ENCODE measurements at places on chromosomes 6 and 20.

GRCh38 chr20:22716821-22717351, 132.5 kb upstream of the FOXA2 start:
- no peak for DNase-seq

DNA sequence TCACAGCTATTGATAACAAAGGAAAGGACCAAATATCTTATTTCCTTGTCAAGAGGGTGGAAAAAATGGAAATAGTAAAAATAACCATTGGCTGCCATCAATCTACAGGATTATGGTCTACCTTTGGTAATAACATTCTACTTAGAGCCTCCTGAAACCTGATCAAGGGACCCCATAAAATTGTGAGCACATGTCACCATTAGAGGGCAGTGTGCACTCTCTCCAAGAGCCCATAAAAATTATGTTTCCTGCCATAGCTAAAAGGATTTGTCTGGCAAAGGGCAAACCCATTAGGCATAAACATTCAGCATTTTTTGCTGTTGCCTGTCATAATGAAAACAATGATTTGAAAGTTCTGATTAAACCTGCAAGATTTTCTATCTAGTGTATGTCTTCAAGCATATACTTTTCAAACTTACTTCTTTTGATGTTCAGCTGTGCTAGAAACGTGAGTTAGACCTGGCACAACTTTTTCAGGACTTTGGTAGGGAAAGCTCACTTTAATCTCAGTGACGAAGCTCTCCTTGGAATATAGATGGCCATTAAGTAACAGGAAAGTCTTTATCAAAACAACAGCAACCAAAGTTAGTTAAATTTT, 120.7 kb upstream of the ZFP64 start:
- peak; percentile 27 for DNase-seq

DNA sequence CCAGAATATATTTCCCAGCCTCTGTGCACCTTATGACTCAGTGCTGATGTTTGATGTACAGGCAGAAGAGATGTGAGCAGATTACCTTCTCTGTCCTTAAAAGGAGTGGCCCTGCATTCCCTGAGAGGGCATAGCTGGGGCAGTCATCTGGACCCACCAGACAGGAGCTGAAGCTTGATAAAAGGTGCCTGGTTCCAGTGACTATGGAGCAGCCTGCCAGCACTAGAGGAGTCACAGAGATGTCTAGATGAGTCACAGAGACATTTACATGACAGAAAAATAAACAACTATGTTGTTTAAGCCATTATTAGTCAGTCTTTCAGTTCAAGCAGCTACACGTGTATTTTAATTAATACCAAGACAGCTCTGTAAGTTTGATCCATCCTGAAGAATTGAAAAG, 237.1 kb upstream of the MOCS1 start:
- DNase-seq = no peak

GRCh38 chr6:125806813-125807212, 16.1 kb downstream of the NCOA7 start:
- DNase-seq = no peak

DNA sequence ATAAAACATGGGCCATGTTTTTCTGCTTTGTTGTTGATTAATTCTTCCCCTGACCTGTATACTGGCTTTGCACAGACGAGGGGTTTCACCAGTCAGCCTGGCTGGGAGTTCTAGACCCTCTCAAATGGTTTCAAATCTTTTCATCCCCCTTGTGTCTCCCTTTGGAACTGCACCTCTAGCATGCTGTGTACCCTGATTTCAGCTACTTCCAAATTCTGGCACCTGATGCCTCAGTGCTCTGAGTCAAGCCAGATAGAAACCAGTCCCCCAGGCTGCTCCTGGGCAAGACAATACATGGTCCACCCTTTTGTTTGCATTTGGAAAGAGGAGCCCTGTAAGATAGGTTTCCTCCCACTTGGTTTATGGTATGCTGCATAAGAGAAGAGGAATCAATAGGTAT, 290.2 kb downstream of the BTBD3 start:
- peak; percentile 4 for DNase-seq

- no peak for DNase-seq
Measured at GRCh38 chr6:154301086-154301625, 55.4 kb downstream of the IPCEF1 start.

- DNase-seq = no peak
Measured at GRCh38 chr20:42740226-42740870, 449.4 kb downstream of the PTPRT start.

- no peak for DNase-seq
Measured at GRCh38 chr20:35135867-35136586, 11.1 kb downstream of the EDEM2 start.

DNA sequence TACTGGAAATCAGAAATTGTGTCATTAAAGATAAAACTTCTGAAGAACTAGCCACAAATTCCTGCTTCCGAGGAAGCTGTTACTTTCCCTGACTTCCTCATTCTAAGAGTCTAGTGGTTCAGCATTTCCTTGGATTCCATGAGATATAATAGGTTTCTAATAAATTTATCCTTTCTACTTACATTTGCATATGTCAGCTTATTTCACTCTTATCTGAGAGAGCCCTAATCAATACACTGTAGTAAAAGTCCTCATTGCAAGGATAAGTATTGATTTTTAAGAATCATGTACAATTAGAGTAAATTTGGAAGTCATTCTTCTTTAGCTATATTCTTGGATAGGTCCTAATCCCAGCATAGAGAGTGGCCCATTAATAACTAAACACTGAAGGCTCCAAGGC, 16.9 kb upstream of the THEMIS start:
- DNase-seq = no peak

GRCh38 chr6:55694148-55694547, 115.2 kb upstream of the HMGCLL1 start:
- no peak for DNase-seq

- no peak for DNase-seq
Measured at GRCh38 chr6:81774542-81774941, 22.1 kb upstream of the TENT5A start.

GRCh38 chr6:73177221-73177944, 47.9 kb downstream of the KHDC1L start:
- DNase-seq = no peak

GRCh38 chr20:51220293-51220706, 197.4 kb upstream of the KCNG1 start:
- DNase-seq = peak; percentile 33

GRCh38 chr20:62571669-62572344, 70.5 kb upstream of the SLCO4A1 start:
- peak; percentile 48 for DNase-seq

DNA sequence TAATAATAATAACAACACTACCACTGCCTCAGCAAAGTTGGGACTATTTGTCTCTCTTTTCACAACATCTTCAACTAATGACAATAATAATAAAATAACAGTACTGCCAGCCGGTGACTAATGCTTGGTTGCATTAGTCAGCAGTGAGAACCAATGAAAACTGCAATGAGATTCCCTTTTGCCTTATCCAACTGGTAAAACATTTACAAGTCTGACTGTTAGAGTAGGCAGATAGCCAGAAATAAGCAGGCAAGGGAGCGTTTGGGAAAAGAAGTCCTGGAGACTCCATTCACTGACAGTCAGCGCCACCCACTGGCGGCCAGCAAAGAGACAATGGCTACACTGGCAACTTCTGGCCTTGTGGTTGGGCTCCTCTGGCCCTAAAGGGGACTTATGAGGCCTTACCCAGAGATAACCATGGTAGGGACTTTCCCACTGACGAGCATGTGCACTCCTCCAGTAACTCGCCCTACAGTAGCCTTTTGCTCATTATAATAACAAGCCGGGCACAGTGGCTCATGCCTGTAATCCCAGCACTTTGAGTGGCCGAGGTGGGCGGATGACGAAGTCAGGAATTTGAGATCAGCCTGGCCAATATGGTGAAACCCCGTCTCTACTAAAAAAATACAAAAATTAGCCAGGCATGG, 3.4 kb upstream of the NSFL1C start:
- peak; percentile 83 for DNase-seq

DNA sequence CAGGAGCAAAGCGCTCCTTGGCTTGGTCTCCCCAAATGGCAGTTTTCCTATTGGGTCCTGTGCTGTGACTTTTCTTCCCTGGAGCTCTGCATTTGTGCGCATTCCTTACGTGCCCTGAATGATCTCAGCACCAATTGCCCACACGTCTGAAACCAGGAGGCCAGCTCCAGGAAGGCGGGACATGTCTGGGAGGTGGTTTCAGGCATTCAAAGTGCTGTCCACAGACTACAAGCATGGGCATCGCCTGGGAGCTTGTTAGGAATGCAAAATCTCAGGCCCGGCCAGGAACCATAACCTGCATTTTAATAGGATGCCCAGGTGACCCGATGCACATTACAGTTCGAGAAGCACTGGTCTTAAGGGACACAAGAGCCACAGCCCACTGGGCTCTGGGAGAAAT, 239.6 kb downstream of the ANKRD60 start:
- DNase-seq = no peak

- DNase-seq = no peak
Measured at GRCh38 chr6:137033828-137034227, 10.9 kb downstream of the IL20RA start.

GRCh38 chr20:50292591-50293283, 102.1 kb downstream of the CEBPB start:
- peak; percentile 98 for DNase-seq

DNA sequence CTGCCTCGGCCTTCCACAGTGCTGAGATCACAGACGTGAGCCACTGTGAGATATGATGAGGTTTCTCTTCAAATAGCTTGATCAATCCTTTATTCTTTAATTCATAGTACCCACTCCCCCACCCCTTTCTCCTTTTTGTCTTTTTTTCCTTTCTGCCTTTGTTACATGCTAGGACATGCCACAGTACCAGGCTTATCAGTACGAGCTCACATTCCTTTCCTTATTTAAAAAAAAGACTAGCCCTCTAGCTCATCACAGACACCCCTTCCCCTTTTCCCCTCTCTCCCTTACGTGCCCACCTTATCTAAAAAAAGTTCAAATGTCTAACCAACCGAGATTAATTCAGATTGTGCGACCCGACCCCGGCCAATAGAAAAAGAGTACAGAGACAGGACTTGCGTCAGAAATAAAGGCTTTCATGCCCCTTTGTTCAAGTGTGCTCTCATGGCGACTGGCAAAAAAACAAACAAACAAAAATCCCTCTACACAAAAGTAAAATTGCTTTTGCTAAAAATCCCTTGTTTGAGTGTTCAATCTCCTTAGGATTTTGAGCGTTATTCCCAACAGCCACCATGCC, 49.2 kb downstream of the MRAP2 start:
- no peak for DNase-seq

GRCh38 chr20:58398254-58398653, 9.2 kb downstream of the VAPB start:
- no peak for DNase-seq

DNA sequence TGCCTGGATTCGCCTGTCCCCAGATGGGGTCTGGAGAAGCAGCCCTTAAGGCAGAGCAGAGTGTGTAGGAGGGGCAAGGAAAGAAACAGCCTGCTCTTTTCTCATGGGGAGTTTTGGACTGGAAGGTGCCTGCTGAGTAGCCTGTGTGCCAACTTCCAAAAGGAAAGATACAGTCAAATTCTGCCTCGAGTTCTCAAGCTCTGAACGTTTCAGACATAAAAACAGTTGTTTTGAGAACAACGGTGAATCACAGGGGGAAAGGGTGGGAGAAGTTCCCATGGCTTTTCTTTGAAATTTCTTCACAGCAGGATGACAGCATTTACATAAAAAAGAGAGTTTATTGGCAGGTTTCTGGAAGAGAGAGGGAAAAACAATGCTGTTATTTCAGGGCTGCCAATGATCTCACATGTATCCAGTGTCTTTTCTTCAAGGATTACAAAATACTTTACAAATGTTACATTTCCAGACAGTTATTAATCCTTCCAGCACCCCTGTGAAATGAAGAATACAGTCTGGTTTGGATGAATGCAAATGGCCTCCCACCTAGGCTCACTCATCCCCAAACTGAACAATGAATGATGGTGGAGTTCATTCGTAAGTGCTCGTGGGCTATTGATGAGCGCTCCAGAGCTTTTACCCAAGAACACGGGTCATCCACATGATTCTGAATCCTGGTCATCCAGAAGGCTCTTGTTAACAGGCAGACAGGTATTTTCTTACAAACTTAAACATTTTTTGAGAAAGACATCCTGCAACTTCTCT, 33.8 kb upstream of the ECI2 start:
- no peak for DNase-seq

DNA sequence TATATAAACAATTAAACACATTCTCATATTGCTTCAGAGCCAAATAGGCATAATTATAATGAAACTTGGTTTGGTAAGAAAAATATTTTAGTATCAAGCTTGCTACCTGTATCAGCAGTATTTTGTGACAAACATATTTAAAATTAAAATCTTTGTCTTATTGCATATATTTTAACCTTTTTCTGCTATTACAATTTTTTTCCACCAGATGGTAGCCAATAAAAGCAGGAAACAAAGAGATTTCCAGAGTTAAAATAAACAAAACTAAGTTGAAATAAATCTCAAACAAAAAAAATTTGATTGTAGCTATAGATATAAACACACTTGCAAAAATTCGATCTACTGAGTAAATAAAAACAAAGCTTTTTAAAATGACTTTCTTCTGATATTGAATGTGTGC, 491.3 kb upstream of the GJE1 start:
- no peak for DNase-seq

- peak; percentile 74 for DNase-seq
Measured at GRCh38 chr20:53216856-53217576, 244.9 kb downstream of the TSHZ2 start.

DNA sequence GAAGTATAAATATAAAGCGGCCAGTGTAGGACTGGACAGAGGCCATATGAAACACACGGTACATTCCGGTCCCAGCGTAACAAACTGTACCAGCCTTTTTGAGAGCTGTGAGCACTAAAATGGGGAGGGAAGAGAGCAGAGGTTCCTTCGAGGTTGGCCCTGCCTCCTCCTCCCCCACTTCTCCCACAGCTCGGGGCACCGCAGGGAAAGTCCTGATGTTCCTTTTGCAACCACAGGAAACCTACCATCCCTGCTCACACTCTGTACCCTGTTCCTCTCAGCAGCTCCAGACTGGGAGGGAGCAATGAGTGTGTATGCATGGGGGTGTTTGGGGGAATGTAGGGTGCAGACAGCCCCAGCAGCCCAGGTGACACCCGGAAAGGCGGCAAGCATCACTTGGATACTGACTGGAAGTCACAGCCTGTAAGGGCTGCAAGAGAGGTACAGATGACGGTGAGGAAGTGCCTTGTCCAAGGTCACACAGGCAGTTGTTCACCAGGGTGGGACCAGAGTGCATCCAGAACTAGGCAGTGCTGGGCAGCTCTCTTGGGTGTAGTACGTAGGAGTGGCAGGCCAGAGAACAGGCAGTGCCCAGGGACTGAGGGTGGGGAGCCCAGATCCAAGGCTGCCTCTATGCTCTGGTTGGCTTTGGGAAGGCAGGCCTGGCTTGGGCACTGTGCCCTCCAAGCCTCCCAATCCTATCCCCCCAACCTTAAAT, 11.0 kb upstream of the ARMC12 start:
- DNase-seq = no peak

DNA sequence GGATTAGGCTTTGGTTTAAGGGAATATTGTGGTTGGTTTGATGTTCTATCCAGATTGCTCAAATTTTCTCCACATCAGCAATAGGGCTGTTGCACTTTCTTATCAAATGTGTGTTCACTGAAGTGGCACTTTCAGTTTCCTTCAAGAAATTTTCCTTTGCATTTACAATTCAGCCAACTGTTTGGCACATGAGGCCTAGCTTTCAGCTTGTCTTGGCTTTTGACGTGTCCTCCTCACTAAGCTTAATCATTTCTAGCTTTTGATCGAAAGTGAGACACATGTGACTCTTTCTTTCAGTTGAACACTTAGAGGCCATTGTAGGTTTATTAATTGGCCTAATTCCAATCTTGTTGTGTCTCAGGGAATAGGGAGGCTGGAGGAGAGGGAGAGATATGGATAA, 104.8 kb downstream of the FLRT3 start:
- no peak for DNase-seq

GRCh38 chr6:91288741-91289140, 701.9 kb upstream of the MAP3K7 start:
- no peak for DNase-seq
